CD4-positive, alpha-beta T cell treated with Interleukin-12 subunit alpha and Interleukin-12 subunit beta, for 1 hour (primary cell): ENCODE measurements at places on chromosomes 5 and 9.

DNA sequence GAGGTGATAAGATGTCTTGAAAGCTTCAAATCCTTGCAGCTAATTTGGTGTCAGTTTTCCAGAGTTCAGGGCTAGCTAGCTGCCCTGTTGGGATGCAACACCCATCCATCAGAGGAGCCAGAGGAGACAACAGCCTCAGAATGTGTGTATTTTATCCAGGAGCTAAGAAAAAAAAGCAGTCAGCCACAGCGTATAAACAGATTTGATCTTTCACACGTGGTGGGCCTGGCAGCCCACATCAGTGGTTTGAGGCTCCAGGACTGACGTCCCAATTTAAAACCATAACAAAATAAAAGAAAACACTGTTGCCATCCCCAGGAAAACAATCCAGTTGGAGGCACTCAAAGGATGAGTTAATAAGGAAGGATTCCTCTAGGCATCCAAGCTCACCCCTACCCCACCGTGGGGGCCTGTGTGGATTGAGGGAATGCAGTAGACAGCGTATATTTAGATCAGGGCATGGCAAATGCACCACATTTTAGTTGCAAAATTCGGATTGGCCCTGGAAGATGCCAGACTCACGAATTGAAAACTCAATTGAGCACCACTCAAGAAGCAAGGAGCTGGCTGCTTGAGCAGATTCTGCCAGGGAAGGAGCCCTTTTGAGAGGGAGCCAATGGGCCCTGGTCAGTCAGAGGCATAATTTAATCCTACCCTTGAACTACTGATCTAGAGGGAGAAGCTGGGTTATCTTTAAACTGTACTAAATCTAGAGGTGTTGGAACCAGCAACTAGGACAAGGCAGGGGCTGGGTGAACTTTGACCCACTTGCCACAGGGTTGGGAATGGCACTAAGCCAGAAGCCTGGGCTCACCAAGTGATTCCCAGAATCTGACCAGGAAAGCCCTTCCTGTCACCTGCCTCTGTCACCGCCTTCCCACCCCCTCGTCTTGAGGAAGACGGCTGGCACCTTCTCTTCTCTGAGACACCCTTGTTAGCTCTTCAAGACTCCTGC, 17.5 kb downstream of the ADRA1B start:
- DNase-seq, result peak; percentile 7

DNA sequence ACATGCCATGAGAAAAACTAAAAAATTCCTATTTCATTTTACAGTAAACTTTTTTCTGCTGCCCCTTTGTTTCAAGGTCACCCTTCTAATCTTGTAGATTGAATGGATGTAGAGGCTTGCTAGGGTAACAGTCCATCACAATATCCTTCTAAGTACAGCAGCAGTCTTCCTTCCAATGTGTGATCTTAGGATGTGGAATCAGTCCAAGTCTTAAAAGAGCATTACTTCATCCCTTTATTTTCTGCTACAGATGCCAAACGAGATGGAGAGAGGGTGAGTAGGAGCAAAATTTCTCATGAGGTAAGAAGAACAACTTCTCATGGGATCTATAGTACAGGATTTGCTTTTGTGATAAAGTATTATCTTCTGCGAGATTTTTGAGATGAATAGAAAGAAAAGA, 704 bp upstream of the IL33 start:
- DNase-seq, result no peak

DNA sequence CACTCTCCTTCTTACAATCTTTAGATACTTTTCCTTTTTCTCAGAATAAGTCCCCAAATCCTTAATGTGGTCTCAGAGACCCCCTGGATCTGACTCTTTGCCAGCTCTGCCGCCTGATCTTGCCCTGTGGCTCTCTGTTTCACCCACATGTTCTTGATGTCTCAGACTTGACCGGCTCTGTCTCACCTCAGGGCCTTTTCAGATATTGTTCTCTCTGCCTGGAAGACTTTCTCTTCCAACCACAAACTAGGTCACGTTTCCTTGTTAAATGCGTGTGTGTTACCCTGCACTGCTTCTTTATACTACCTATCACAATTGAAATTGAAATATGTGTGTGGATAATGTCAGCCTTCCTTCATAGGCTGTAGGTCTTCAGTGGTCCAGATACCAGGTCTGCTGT, 265.4 kb upstream of the NUDT12 start:
- no peak for DNase-seq

- DNase-seq, result no peak
Observed at GRCh38 chr5:15263942-15264341, 236.0 kb upstream of the FBXL7 start.

- no peak for DNase-seq
Observed at GRCh38 chr5:65623482-65623881, 651 bp downstream of the TRIM23 start.

GRCh38 chr5:56717253-56717987, 97.9 kb upstream of the MAP3K1 start:
- DNase-seq, result no peak

- DNase-seq, result no peak
Observed at GRCh38 chr5:8349855-8350254, 480.9 kb downstream of the MTRR start.

- DNase-seq, result no peak
Observed at GRCh38 chr5:67476531-67476930, 279.9 kb upstream of the CD180 start.

- DNase-seq, result no peak
Observed at GRCh38 chr9:14661421-14662059, 31.7 kb downstream of the ZDHHC21 start.

- no peak for DNase-seq
Observed at GRCh38 chr5:69276422-69277174, 41.9 kb downstream of the CDK7 start.

GRCh38 chr5:143398053-143398355, 5.5 kb downstream of the NR3C1 start:
- DNase-seq, result no peak

DNA sequence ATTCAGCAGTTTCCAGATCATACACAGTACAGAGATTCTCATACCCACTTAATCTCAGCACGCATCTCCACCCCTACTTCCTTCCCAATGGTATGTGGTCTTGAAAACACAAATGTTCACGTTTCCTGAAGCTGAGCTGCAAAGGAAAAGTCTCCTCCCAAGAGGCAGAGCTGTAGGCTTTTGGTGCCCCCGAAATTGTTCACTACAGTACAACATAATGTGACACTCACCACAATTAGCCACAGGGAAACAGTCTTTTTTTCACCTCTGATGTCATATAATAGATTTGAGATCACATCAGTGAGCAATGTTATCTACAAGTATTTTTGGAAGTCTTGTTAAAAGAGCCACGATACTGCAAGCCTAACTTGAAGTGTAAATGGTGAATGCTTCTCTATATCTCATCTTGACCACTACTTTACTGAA, 40.2 kb downstream of the NFIB start:
- DNase-seq, result no peak

GRCh38 chr9:120892748-120893610, 16.0 kb upstream of the PHF19 start:
- DNase-seq, result peak; percentile 78

- DNase-seq, result peak; percentile 84
Observed at GRCh38 chr9:114681594-114682332, at the start of gene TEX48. Gene TEX48, minus strand, starts transcription at chr9:114682192. Its CDS starts 10,469 bp downstream, at chr9:114671723.
